HL-60 (cell line): ENCODE measurements at places on chromosomes 6 and 20.

- DNase-seq = no peak
Observed at GRCh38 chr6:136175873-136176272, 74.2 kb downstream of the MTFR2 start.

GRCh38 chr6:117280922-117281321, 15.6 kb downstream of the VGLL2 start:
- no peak for DNase-seq

DNA sequence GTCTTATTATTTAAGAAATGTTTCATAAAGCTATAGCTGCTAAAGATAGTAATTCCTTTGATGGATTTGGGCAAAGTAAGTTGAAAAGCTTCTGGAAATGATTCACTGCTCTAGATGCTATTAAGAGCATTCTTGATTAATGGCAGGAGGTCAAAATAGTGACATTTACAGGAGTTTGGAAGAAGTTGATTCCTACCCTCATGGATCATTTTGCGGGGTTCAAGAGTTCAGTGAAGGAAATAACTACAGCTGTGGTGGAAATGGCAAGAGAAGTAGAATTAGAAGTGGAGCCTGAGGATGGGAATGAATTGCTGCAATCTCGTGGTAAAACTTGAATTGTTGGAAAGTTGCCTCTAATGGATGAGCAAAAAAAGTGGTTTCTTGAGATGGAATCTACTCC, 316.1 kb downstream of the UTRN start:
- DNase-seq = no peak

- DNase-seq = no peak
Observed at GRCh38 chr6:84408028-84408427, 180.6 kb upstream of the CEP162 start.

- no peak for DNase-seq
Observed at GRCh38 chr6:162463576-162463975, 264.0 kb downstream of the PRKN start.

GRCh38 chr6:28402197-28402596, 2.6 kb upstream of the ZSCAN12 start:
- no peak for DNase-seq

DNA sequence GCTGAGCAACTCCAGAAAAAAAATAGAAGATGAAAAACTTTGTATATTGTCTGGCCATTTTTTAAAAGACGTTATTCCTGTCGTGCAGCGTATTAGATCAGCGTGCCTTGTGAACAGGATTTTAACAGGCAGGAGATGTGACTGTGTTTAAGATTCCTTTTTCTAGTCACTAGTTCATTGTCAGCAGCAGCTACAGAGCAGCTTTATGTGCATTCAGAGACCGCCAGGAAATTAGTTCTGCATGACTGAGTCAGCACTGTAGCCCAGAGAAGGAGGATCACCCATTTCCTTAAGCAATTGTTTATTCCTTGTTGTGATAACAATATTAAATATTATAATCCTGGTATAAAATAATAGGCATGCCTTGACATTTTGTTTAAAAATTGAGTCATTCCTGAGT, 75.4 kb upstream of the ADGRB3 start:
- no peak for DNase-seq

DNA sequence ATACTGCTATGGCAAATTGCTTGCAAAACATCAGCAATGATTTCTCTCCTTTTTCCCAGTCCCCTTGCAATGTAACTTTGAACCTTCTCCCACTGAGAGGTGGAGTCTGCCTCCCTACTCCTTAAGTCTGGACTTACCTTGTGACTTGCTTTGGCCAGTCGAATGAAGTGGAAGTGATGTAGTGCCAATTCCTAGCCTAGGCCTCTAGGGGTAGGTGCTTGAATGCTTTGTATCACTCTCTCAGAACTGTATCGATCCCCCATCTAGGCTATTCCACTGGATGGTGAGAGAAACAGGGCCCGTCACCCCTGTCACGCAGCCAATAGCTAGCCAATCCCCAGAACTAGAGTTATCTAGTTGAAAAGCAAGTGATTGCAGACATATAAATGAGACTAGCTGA, 238.6 kb downstream of the BTBD3 start:
- no peak for DNase-seq

GRCh38 chr20:47981222-47981621, 195.9 kb upstream of the SULF2 start:
- DNase-seq = no peak

DNA sequence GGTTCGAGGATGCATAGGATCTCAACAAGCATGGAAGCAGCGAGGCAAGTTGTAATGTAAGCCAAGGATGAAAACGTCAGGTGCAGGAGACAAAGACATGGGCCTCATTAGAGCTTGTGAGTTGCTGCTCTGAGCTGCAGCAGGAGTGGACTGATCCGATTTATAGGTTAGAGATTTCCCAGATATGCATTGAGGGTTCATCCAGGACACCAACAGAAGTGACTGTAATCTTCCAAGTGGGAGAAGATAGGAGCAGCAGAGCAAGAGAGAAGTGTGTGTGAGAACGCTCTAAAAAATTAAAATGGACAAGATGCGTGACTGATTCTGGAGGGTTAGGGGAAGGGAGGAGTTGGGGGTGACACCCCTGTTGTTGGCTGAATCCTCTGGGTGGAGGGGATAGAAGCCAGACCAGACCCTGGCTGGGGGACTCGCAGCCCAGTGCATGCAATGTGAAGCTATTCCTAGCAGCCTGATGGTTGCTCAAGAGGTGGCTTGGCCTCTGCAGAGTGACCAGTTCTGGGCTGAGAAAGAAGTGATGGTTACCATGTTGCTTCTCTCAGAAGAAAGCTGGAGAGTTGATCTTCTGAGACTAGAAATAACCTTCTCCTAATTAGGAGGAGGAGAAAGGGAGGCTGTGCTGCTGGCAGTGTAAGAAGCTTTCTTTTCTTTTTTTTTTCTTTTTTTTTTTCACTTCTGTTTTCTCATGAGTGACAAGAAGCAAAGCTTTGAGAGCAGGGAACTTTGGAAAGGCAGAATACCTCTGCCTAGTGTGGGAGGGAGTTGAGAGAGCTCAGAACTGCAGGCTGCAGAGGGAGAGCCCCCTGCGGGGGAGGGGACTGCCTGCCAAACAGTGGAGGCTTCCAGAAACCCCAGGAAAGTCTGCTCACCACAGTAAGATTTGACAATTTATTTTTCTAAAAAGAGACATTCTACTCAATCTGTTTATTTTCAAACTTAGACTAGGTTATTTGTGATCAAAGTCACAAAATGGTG, 116.9 kb downstream of the SLX4IP start:
- DNase-seq = peak; percentile 38
